DMS53 (cell line): ENCODE measurements at places on chromosomes 3 and 15.

DNA sequence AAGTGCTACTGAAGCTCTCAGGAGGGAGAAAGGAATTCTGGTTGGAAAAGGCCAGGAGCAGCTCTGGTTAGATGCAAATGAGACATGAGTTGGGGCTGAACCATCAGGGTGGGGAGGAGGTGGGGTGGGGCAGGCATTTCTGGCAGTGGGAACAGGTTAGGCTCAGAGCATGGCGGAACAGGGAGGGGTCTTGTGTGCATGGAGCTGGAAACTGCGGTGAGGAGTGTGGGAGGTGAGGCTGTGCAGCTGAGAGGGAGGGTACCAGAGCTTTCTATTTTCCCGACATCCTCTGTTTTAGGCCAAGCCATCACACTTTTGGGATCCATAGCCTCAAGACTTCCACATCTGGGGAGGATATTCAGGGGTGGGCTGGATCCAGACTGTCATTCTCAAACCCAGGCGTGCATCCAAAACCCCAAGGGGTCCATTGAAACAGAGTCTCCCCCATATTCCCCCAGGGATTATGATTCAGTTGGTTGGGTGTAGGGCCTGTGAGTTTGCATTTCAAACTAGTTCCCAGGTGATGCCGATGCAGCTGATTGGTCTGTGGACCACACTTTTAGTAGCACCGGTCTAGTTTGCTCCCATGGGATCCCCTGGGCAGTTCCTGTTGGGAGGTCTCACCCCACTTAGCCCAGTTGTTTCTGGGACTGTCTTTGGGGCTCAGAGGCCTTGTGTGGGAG is 100.9 kb upstream of the TLE3 start:
- DNase-seq = no peak

GRCh38 chr3:186708983-186709679 is 8.0 kb upstream of the KNG1 start:
- no peak for DNase-seq

- peak; percentile 83 for DNase-seq
These were observed at the start of gene MELTF for GRCh38 chr3:197029511-197030167. TSS of gene MELTF (minus strand) at chr3:197029817. CDS start at chr3:197029702, 115 bp downstream.

GRCh38 chr3:81303321-81303720 is 458.1 kb downstream of the GBE1 start:
- DNase-seq = no peak

- DNase-seq = no peak
These were observed 198.1 kb downstream of the NEK10 start for GRCh38 chr3:27171113-27171512.

GRCh38 chr3:27993051-27993450 is 248.4 kb upstream of the CMC1 start:
- no peak for DNase-seq

DNA sequence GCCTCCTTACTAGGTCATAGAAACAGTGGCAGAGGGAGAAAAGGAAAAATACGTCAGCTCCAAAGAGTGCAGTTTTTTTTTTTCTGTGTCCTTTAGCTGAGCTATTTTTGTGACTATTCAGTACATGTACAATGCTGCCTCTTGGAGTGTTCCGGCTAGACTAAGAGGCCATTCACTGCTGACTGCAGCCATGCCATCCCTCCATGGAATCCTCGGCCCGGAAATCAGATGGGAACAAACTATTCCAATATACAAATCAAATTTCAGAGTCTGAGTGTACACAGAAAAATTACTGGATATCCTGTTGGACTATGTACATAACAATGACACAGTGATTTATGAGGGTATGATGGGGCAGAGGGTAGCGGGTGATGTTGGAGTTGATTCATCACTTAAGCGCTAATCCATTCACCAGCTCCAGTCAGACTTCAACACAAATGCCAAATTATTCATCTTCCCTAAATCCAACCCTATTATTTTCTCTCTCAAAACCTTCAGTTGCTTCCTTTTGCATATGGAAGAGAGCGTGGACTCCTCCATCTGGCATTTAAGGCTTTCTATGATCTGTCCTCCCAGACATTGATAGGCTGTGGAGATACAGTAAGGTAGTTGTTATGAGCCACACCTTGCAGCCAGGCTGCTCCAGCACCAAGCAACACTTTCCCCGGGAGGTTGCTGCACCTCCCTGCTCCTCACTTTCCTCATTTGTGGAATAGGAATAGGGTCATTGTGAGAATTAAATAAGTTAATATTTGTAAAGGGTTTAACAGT is 109.1 kb downstream of the LPP start:
- peak; percentile 60 for DNase-seq

DNA sequence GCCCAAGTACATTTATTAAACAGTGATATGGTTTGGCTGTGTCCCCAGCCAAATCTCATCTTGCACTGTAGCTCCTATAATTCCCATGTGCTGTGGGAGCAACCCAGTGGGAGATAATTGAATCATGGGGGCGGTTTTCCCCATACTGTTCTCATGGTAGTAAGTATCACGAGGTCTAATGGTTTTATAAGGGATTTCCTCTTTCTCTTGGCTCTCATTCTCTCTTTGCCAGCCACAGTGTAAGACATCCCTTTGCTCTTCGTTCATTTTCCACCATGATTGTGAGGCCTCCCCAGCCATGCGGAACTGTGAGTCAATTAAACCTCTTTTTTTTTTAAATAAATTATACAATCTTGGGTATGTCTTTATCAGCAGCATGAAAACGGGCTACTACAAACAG is 228.0 kb upstream of the TP63 start:
- DNase-seq = no peak

GRCh38 chr3:5212628-5213573 is 25.4 kb downstream of the EDEM1 start:
- DNase-seq = no peak

DNA sequence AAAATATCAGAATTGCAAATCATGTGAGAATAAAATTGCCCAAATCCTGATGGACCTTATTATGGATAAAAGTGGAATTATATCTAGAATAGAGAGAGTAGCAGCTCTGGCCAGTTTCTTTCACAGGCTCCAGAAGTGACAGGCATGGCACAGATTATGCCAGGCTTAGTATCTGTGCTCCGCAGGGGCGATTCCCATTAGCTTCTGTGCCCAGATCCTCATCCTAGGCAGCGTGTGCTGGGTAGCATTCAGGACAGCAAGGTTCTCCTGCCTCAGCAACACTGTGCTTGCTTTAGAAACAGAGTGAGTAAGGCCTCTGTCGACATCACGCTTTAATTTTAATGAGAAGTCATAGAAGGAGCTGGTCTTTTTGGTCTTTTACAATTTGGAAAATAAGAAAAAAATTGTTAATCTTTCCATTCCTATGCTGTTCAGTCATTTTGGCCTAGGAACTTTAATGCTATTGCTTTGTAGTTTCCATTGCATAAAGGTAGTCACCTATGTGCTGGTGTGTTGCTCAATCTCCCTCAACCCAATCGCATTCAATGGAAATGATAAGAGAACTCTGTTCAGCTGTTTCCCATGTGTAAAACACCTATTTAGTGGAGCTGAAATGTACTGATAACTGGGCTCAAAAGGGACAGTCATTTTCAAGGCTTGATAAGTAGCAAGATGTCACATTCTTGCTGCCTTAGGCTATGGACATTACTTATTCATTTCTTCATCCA is 770.1 kb downstream of the AGBL1 start:
- no peak for DNase-seq

DNA sequence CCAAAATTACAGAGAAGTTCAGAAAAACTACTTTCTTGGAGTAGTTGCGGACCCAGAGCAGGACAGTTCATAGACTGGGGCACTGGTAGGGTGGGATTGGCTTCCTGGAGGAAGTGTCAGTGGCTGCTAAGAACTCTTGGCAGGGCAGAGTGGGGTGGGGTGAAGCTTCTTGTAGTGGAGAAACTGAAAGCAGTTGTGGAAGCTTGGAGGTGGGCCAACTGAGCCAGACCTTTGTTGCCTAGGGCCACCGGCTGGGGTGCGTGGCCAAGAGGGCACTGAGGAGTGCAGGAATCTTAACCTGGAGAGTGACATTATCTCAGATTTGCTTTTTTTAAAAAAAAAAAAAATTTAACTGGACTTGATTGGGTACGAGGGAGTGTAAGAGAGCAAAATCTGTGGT is 3.1 kb downstream of the KAT2B start:
- no peak for DNase-seq

DNA sequence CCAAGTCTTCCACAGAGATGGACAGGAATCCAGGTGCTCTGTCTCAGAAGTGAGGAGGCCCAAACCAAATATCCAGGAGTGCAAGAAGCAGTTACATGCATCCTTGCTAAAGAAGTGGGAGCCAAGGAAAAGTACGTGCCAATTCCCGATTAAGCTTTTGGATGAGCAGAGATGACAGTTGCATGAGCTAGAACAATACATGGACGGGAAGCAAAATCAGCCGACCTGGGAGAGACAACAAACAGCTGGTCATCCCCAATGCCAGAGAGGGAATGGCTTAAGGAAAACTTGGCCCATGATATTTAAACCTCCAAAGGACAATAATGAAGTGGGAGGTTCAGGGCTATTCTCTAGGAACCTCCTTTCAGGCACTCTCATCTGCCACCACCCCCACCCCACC is 86.0 kb upstream of the ABHD17C start:
- DNase-seq = no peak

GRCh38 chr3:181727341-181728032 is 15.8 kb downstream of the SOX2 start:
- peak; percentile 62 for DNase-seq

GRCh38 chr3:62922326-62922725 is 47.1 kb upstream of the CADPS start:
- DNase-seq = no peak

DNA sequence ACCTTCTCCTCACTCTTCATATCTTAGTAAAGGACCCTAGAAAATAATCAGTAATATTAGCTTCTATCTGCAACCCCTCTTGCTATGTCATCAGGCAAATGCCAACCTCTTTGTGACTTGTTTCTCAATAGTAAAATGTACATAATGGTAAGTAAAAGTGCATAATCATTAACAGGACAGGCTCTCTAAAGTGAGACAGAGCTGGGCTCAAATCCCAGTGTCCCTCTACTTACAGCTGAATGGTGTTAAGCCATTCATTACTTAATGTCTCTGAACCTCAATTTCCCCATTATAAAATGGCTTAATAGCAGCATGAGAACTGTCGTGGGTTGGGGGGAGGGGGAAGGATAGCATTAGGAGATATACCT is 62.6 kb upstream of the ATP11B start:
- DNase-seq = no peak

DNA sequence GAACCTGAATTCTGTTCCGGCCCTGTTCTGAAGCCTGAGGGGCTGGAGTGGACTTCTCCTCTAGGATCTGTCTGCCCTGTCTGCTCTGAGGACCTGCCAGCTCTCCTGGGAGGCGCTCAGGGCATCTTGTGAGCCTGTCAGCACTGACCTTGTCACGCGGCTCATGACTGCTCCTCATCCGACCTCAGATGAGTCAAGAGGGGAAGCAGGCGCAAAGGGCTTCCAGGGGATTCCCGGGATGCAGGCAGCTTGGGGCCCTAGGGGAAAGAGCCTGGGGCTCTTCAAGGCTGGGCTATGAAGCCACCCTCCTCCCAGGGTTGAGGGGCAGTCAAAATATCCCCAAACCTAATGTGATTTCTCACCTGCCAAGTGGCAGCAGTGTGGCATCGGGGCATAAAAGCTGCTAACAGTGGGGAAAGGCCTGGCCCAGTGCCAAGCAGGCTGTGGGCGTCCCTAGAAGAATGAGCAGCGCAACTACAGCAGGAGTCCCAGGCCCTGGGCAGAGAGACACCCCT is 27.6 kb upstream of the ANKDD1A start:
- DNase-seq = peak; percentile 65

DNA sequence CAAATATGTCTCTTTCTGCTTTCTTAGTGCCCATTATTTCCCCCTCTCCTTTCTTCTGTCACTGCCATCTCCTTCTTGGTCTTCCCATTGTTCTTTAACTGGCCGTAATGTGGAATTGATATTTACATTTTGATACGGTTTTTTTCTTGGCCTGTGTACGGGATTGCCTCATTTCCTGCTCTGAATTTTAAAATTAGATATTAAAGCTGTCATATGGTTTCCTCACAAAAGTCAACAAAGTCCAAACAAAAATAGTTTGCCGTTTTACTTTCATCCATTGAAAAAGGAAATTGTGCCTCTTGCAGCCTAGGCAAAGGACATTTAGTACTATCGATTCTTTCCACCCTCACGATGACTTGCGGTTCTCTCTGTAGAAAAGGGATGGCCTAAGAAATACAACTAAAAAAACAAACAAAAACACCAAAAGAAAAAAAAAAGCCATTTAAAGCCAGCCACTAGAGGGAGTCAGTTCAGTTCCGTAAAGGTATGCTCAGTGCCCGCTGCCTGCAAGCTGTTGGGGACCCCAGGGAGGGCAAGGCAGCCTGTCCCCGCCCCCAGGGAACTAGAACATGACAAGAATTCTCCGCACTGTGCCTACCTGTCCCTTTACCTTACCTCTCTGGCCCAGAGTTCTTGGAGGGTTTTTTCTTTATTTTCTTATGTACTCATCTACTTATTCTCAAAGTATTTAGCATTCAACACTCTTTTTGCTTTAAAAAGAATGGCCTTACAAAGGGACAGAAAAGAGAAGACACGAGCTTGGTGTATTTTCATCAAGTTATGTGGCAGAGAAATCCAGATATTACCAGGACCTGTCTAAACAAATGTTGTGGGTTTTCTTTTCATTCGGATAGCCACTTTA is 30.0 kb upstream of the NR2E3 start:
- DNase-seq = peak; percentile 72

GRCh38 chr3:8206971-8207617 is 294.5 kb upstream of the LMCD1 start:
- no peak for DNase-seq

GRCh38 chr3:180571831-180572598 is 29.9 kb upstream of the TTC14 start:
- DNase-seq = no peak

DNA sequence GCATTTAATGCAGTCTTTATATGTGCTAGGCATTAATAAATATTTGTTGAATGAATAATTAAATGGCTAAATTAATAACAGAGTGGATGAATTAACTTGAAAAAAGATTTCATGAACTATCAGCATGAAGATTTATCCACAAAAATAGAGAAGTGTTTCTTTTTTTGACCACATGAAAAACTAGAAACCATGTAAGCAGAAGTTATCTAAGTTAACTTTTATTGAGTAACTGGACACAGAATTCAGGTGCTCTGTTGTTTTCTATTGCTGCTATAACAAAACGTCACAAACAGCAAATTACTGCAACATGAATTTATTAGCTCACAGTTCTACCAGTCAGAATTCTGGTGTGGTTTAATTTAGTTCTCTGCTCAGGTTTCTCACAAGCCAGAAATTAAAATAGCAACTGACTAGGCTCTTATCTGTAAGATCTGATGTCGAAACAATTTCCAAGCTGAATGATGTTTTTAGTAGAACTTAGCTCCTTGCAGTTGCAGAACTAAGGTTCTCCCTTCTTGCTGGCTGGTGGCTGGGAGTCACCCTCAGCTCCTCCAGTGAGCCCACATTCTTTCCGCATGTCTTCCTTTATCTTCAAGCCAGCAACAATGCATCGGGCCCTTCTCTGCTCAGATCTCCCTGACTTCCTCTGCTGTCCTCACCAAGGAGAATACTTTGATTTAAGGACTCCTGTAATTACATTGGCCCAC is 810.2 kb upstream of the ALCAM start:
- no peak for DNase-seq

DNA sequence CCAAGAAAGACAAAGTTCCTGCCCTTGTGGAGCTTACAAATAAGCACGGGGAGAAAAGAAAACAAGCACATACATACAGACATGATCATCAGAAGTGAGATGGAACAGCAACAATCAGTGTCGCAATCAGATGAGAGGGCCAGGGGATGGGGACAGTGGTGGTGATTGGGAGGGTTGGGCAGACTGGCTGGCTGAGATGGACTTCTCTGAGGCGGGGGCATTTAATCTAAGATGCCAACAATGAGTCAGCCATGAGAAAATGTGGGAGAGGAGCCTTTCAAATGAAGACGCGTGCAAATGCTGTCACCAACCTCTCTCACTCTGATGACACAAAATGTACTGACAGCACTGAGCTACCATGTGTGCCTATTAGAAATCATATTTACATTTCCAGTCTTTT is 81.4 kb downstream of the NCEH1 start:
- DNase-seq = no peak
